ENCODE measurements at places on chromosomes 12 and 14.

GRCh38 chr12:14772946-14773345 is 30.3 kb downstream of the WBP11 start:
- DNase-seq, result no peak

DNA sequence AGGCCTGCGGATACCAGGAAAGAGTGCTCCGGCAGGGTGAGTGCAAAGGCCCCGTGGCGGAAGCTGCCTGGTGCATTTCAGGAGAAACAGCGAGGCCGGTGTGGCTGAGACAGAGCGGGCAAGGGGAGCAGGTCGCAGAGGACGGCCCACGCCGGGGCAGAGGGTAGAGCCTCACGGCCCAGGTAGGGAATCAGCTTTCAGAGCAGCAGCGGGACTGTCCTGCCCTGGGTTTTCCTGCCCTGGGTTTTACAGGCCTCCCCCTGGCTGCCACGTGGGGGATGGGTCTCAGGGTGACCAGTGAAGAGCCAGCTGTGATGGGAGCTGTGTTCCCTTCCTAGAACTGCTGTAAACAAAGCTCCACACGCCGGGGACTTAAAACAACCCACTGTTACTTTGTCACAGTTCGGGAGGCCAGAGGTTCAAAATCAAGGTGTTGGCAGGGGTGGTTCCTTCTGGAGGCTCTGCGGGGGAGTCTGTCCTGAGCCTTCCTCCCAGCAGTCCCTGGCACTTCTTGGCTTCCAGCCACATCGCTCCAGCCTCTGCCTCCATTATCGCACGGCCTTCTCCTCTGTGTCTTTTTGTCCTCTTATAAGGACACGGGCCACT is 10.4 kb downstream of the NCOR2 start:
- DNase-seq, result no peak

GRCh38 chr12:26293612-26294011 is 98.2 kb downstream of the SSPN start:
- DNase-seq, result no peak

DNA sequence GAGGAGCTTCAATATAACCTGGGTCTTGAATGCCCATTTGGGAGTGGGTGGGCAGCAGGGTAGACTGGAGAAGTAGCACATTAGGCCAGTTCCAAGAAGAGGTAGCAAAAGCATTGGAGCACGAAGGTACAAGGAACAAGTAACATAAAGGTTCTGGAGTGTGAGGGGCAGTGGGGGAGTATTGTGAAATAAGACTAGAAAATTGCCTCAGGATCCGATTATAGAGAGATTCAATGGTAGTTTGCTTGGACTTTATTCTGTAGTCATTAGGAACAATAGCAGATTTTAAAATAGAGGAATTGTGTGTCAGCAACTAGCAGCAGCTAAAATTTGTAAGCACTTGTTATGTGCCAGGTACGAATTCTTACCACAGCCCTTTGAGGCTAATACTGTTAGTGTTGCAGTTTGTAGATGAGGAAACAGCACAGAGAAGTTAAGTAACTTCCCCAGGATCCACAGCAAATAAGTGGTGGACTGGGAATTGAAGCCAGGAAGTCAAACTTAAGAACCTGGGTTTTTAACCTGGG is 61.8 kb downstream of the PPFIBP1 start:
- DNase-seq, result no peak

DNA sequence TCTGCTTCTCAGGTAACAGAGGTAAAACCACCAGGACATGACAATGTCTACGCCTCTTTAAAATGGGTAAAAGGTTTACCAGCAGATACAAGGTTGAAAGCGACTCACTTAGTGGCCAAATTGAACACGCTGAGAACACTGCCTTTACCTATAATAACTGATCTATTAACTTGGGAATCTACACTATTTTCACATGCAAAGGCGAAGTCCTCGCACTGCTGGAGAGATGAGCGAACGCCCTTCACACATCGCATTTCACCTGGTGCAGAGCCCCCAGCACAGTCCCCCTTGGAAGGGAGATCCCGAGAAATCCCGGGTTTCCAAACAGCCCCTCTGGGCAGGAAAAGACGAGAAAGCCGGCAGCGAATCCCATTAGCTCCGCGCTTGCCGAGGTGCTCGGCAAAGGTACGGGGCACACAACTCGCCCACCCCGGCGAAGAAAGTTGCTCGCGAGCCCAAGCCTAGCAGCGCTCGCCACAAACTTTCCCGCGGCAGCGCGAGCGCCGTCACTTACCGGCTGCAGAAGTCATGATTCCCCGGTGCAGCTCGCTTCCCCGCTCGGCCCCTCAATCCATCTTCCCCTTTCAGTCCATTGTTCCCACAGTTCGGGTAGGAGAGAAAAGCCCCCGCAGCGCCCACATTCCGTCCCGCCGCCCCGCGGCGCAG is 423 bp downstream of the FGD6 start:
- DNase-seq, result peak; percentile 40

DNA sequence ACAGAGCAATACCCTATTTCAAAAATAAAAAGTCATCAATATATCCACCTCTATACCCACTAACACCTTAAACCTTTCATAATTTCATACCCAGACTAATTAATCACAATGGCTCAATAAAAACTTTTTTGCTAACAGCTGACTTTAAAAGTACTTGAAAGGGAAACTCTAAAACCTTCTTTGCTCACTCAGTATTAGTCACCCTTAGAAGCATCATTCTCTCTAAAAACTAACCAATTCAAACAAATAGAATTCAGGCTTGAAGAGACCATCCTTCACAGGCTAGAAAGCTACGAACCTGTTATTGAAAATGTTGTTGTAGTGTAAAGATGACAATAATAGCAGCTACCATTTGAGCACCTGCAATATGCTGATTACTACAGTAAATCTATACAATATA is 37.2 kb downstream of the HECTD1 start:
- no peak for DNase-seq

GRCh38 chr12:107485731-107486130 is 199.9 kb upstream of the PWP1 start:
- no peak for DNase-seq

DNA sequence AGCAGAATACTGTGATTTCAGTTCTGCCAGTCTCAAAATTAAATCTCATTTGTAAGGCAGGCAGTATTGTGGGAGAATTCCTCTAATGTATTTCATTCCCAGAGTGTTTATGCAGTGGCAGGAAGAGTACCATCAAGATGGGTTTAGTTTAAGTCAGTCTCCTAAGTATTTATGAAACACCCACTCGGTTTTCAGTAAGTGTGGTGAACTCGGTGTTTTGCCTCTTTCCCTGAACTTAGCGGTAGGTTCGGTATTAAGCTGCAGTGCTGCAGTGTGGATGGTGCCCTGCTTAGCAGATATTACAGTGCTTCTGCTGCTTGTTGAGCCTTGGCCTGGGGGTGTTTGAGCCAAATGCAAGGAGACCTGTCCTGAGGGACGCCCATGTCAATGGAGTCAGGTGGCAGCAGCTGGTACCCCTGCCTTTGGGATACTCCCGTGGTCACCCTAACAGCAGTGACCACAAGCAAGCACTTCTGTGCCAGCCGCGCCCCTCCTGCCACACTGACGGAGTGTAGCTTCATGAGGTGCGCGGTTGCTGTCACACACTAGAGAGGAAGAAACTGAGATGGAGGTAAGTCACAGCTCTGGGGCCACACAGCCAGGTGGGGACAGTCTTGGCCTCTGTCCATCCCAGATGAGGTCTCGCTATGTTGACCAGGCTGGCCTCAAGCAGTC is 15.8 kb downstream of the COA8 start:
- no peak for DNase-seq

GRCh38 chr14:94081386-94081820 is 293 bp downstream of the IFI27L1 start:
- DNase-seq, result no peak

- no peak for DNase-seq
Observed at GRCh38 chr14:50871228-50871627, 625 bp upstream of the ABHD12B start.

DNA sequence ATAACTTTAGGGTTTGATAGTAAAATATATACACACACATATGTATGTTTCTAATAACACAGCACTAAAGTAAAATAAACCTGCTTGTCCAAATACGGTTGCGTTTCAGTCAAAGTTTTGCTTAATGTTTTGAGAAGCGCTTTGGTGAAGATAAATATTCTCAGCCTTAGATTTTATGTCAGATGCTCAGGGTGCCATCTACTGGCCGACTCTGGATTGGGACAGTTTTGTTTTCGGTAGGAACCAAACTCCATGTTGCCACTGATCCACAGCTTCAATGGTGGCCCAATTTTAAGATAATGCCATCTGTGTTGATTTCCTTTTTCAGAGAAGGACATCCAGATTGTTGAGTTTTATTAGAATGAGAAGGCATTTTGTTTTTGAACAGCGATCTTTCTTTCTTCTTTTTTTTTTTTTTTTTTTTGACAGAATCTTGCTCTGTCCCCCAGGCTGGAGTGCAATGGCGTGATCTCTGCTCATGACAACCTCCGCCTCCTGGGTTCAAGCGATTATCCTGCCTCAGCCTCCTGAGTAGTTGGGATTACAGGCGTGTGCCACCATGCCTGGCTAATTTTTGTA is 43.1 kb downstream of the LLPH start:
- DNase-seq, result peak; percentile 64

GRCh38 chr14:75361751-75362433 is 65.9 kb upstream of the JDP2 start:
- peak; percentile 51 for DNase-seq

DNA sequence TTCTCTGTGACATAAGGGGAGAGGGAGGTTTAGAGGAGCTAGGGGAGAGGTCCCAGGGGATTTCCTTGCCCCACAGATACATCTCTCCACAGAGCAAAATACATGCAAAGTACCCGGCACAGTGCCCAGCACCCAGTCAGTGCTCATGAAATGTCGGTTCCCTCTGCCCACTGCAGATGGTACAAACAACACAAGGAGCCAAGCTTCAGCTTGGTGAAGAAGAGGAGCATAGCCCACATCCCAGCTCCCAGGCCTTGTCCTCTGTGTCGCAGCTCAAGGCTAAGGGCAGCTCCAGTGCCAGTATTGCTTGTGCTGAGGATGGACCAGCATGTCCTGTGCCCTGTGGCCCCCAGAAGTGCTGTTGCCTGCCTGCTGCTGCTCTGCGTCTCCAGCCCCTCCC is 35.0 kb upstream of the FKBP4 start:
- DNase-seq, result no peak

DNA sequence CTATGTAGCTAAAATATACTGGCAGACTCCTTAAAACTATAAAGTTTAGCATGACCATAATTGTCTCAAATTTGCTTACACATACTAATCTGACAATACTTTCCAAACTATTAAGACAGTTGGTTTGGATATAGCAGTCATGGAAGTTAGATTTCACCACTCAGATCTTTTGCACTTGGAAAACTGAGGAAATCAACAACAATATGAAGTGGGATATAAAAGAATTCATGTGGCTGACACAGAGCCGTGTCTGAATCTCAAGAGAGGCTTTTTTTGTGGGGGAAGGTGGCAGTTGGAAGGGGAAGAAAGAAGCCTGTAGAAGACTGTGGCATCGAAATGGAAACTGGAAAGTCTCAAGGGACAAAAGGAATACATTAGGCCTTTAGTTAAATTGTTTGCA is 166.6 kb upstream of the FLRT2 start:
- no peak for DNase-seq

- no peak for DNase-seq
Observed at GRCh38 chr12:32331133-32331532, 68.2 kb upstream of the FGD4 start.

- DNase-seq, result no peak
Observed at GRCh38 chr14:44833376-44834060, 128.2 kb downstream of the KLHL28 start.

- DNase-seq, result no peak
Observed at GRCh38 chr12:12891881-12892355, 556 bp downstream of the GPRC5A start.

- no peak for DNase-seq
Observed at GRCh38 chr12:13128291-13128965, 25.0 kb upstream of the GSG1 start.

- no peak for DNase-seq
Observed at GRCh38 chr12:46518169-46518568, 145.6 kb upstream of the SLC38A2 start.

DNA sequence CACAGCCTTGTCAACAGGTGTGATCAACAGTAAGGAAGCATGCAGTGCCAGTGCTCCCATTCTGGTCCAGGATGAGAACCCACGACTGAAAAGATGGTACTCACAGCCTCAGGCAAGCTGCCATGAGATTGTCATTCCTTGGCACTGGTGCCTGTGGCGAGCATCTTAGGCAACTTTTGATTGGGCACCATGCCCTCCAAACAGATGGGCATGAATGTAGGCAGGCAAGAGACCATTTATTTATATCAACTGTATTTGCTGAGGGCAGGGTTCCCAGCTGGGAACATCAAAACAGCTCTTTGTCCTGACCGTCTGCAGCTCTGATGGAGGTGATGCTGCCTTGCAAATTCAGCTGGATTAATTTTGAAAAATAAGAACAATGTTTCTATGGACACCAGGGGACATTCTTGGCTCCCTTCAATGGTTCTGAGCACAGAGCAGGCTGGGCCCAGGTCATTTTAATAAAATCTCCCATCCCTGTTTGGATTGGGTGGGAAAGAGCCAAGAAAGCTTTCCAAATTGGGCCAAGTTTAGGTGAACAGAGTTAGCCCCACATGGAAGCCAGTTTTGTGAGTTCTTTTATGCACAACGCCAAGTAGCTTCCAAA is 522.5 kb downstream of the RMST start:
- no peak for DNase-seq

DNA sequence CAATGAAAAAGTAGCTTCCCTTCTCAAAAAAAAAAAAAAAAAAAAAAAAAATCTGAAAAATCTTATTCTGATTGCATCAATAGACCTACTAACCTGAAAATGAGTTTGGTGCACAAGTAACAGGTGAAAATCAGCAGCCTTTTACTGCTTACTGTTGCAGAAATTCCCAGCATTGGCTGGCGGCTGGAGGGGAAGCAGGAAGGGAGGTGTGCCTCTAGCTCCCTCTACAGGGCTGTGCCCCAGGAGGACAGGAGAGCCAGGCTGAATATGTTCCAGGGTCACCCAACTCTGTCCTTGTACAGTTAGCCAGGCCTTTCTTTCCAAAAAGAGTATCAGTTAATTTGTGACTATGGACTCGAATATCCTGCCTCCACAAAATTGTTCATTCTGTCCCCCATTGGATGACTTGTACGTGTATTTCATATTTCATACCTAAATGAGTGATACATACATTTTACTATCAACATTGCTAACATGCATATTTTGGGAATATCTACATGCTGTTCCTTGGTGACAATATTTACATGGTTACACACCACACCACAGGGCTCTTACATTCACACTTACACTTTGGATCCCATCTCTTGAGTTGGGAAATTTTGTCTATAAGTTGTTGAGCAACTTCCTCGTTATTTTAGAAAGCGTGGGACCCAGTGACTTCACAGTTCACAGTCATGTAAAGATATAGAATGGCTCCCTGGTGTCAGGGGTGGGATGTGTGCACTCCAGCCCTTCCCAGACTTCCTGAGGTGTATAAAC is 124.8 kb downstream of the SAMD4A start:
- peak; percentile 65 for DNase-seq

- no peak for DNase-seq
Observed at GRCh38 chr12:78560633-78561032, 303.9 kb upstream of the SYT1 start.

- DNase-seq, result no peak
Observed at GRCh38 chr14:76496595-76496994, 120.7 kb downstream of the ESRRB start.

DNA sequence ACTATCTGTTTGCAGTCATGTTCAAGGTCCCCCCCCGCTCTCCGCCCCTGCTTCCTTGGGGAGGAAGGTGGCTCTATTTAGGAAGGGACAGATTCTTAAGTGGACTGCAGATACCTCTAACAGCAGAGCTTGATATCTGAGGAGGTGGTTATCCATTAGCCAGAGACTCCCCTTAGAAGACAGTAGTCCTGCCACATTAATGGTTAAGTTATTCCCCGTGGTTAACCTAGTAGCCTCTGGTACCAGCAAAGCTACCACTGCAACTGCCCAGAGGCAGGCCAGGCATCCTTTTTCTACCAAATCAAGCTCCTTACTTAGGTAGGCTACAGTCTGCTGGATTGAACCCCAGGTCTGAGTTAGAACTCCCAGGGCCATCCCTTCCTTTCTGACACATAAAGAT is 162.1 kb upstream of the AVPR1A start:
- no peak for DNase-seq

Measured in trophoblast cell (in vitro differentiated cells and primary cell).